AG04449 (cell line): ENCODE measurements at places on chromosomes 7 and 10.

DNA sequence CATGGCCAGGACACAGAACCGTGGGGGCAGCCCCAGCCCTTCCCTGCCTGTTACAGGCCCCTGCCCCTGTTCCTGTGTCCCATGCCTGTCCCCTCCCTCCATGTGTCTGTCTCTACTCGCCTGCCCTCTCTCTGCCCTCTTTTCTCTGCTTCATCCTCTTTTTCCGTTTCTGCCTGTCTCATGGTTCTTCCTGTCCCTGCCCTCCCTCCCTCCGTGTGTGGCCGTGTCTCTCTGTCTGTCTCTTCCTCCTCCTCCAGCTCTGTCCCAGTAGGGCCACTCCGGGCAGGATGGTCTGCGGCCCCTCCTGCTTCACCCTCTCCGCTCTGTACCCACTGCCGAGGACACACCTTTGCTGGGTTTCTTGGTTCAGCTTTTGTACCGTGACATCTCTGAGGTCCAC, 137.4 kb downstream of the FAM53B start:
- no peak for DNase-seq

DNA sequence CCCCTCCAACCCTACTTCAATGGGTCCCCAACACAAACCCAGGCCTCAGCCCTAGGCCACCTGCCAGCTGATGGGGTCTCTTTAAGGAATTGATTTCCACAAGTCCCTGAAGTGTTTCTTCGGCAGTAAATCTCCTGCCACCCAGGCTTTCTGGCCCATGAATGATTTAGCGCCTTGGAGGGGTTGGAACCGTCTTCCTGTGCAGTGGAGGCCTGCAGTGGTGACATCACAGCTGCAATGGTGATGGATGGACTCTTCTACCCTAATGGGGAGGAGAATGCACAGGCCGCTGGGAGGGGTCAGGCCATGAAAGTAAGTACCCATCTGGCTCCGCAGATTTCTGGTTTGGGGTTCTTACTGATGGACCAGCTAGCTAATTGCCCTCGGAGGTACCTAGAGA, 163.8 kb downstream of the UBE2H start:
- DNase-seq, result no peak

- no peak for DNase-seq
These were observed 34.7 kb upstream of the HPS1 start for GRCh38 chr10:98481404-98481945.

GRCh38 chr7:94687810-94688209, 31.9 kb upstream of the SGCE start:
- DNase-seq, result peak; percentile 7

DNA sequence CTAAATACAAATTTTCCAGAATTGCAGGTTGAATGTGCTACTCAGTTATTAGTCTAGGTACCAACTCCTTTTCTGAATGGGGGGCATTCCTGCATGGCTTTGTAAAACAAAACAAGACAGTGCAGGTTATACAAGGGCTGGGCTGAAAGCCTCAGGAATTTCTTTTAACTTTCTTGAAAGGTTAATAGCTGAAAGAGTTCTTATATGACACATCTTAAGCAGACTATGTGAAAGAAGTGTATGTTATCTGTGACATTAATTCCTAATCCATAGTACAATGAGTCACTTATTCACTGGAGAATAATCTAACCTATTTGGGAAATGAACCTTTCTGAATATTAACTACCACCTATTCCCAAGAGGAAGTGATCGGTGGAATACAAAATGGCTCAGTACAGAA, 115.6 kb upstream of the FAM133B start:
- DNase-seq, result no peak

GRCh38 chr7:91571601-91572000, 307.4 kb downstream of the FZD1 start:
- DNase-seq, result no peak

- DNase-seq, result no peak
These were observed 7.8 kb upstream of the ABHD11 start for GRCh38 chr7:73746378-73746777.

GRCh38 chr10:66234872-66235271, 691.0 kb upstream of the LRRTM3 start:
- DNase-seq, result no peak

- DNase-seq, result no peak
These were observed 1.5 kb downstream of the TRIL start for GRCh38 chr7:28956608-28957063.

DNA sequence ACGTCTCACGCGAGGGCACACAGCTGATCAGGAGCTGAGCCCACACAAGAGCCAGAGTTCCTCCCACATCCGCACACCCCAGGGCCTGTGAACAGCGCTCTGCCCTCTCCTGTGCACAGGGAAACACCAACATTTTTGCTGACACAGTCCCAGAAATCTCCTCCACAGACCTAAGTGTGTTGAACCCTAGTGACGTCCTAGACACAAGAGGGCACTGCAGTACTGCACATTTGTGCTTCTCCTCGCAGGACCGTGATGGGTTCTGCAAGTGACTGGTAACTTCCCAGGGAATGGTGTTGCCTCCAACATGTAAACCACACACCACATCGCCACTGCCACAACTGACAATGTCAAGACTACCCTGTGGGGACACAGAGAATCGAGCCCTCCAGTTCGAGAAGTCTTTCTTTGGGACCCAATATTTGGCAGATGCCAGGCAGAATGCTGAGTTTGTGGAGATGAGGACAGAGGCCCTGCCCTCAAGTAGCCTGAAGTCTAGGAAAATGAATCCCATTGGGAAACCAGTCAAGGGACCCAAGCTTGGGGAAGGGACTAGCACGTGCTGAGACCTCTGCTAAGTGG, 170.3 kb downstream of the PAXIP1 start:
- no peak for DNase-seq

DNA sequence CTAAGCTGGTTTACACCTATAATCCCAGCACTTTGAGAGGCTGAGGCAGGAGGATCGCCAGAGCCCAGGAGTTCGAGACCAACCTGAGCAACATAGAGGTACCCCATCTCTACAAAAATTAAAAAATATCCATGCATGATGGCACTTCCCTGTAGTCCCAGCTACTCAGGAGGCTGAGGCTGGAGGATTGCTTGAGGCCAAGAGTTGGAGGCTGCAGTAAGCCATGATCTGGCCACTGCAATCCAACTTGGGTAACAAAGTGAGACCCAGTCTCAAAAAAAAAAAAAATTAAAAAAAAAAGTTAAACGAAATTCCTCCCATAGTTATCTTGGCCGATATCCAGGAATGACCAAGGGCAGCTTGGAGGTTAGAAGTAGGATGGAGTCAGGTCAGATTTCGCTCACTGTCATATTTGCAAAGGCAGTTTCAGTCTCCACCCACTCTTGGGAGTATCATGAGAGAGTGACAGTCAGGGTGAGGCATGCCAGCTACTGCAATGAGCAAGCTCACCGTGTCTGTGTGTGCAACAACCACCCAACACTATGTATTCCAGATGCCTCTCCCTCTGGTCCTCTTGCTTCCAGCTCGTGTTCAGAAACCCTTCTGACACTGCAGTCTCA, 6.0 kb upstream of the ZDHHC4 start:
- no peak for DNase-seq

DNA sequence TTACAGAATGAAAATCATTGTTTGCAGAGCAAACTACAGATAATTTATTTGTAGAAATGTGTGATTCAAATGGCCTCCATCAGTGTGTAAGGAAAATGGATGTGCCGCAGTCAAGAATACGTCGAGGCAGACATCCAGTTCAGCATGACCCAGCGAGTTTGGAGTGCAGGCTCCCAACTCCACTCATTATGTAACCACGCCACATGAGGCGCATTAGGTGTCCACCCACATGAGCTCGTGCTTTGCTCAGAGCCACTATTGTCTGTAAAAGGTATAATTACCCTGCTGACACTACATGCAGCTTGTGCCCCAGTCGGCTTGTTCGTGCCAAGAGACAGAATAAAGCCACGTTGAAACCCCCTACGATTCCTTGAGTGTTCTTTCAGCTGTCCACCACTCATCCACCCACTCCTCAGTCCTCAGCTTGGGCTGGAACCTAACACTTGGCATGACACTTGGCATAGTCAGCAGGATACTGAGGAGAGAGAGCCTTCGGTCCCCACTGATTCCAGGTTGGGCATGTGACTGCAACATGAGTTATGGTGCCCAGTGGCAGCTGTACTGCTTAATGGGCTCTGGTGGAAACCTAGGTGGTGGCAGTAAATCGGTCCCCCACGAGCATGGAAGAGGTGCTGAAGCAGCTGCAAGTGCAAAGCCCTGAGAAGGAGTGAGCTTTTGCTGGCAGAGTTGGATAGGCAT, 102.7 kb downstream of the BICC1 start:
- no peak for DNase-seq

GRCh38 chr10:121250995-121251764, 347.1 kb downstream of the FGFR2 start:
- DNase-seq, result no peak

- no peak for DNase-seq
These were observed 421.1 kb downstream of the DNAJB6 start for GRCh38 chr7:157757776-157758467.

GRCh38 chr7:81710751-81711150, 59.1 kb downstream of the HGF start:
- DNase-seq, result no peak

GRCh38 chr10:22959292-22959691, 31.4 kb downstream of the ARMC3 start:
- no peak for DNase-seq

DNA sequence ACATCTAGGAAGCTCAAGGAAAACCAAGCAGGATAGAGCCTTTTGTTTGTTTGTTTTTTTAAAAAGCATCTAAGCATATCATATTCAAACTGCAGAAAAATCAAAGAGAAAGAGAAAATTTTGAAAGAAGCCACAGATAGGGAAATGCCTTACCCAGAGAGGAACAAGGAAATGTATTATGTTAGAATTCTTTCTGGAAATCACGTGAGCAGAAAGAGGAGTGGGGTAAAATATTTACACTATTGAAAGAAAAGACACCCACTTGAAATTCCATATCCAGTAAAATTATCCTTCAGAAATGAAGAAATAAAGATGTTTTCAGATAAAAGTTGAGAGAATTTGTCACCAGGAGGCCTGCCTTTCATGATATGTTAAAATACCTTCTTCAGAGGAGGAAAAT, 775.7 kb upstream of the IGFBP3 start:
- DNase-seq, result no peak

DNA sequence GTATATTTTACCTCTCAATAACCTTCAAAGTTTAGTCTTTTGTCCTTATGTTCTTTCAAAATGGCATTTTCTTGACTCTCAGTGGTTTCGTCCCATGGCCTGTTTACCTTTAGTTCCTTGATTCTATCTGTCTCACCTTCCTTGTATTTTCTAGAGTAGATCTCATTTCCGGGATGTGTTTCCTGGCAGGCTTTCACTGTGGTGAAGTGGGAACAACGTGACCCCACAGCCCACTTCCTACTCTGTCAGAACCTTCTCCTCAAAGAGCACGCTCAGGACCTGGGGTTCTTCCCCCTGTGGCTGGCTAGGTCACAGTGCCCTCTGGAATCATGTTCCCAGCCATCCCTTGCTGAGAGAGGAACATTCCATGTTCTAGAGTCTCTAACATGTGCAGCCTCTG, 129.9 kb upstream of the ZNF32 start:
- DNase-seq, result no peak

GRCh38 chr7:154372011-154372601, 319.9 kb downstream of the DPP6 start:
- DNase-seq, result no peak

- DNase-seq, result no peak
These were observed 65.6 kb upstream of the KDM7A start for GRCh38 chr7:140242057-140243031.

- DNase-seq, result no peak
These were observed 163.3 kb upstream of the FEZF1 start for GRCh38 chr7:122467661-122468449.

DNA sequence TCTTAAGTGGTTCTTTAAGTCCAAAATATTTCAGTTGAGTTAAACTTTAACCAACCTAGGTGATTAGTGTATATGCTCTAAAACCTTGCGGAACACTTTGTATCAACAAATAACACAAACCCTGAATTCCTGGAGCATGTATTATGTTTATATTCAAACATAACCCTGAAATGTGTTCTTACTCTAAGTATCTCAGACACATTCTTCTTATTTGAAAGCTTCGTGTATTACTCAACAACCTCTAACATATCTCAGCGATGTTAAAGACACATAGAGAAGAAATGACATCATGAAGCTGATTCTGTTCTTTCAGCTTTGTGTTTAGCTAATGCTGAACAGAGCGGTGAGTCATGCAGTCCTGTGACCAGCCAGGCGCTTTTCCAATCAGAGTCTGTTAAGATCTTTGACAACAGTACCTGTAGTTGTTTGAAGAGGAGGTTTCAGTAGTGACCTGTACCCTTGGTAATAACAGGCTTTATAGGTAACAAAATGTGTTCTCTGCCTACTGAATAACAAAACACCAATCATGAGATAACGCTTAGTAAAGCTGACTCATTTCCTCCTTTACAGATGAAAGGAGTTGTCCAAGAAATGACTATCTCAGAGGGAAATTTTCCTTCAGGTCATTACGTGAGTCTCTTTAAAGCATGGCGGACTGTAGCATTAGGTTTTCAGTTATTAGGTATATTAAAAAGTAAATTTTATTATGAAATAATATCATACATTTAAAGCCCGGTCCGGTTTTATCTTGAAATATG, 67.3 kb upstream of the KLF6 start:
- peak; percentile 97 for DNase-seq

DNA sequence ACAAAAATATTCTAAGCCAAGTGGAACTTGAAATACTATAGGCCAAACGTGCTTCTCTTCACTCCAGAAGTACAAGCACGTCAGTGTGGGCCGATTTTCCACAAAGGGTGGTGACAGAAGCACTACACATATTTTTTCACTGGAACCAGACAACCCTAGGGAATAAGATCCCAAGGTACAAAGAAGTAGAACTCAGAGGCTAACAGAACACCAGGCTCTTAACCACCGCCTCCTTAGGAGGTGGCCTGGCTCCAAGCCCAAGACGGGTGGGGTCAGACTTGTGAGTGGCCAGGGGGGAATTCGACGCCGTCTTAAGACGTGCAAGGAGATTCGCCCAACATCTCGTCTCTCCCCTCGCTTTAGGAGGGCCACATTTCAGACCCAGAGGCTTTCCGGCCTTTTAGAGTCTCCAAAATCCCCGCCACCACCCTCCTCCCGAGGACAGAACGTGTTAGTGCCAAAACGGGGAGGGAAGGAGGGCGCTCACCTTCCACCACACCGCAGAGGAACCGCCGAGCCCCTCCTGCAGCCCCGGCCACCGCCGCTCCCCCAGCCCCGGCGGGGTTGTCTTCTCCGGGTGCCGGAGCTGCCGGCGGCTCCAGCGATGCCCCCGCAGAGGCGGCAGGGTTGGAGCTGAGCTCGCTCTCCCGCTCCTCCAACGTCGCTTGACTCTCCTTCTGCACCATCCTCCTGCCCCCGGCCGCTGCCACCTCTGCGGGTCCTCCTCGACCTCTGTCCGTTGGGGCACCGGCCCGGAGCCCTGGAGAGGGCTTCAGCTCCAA, 716 bp downstream of the OGA start:
- DNase-seq, result peak; percentile 82

- no peak for DNase-seq
These were observed 75.8 kb upstream of the PARD3 start for GRCh38 chr10:34890939-34891338.

DNA sequence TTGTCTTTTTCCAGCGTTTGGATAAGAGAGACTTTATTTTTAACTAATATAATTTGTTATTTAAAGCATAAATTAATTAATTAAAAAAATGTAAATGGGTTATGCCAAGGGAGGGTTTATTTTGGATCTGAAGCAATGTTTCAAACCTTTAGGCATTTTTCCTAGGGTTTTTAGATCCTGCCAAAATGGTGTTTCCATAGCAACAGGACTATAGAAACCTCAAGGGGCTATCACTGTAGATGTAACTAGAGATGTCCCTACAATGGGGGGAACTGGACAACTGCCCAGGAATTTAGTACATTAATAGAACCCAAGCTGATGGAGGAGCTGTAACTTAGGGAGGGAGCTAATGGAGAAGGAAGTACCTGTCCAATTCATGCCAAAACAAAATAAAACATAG, 57.3 kb downstream of the SLC39A12 start:
- no peak for DNase-seq
